Karpas-422 (cell line): ENCODE measurements at places on chromosomes 5 and 9.

DNA sequence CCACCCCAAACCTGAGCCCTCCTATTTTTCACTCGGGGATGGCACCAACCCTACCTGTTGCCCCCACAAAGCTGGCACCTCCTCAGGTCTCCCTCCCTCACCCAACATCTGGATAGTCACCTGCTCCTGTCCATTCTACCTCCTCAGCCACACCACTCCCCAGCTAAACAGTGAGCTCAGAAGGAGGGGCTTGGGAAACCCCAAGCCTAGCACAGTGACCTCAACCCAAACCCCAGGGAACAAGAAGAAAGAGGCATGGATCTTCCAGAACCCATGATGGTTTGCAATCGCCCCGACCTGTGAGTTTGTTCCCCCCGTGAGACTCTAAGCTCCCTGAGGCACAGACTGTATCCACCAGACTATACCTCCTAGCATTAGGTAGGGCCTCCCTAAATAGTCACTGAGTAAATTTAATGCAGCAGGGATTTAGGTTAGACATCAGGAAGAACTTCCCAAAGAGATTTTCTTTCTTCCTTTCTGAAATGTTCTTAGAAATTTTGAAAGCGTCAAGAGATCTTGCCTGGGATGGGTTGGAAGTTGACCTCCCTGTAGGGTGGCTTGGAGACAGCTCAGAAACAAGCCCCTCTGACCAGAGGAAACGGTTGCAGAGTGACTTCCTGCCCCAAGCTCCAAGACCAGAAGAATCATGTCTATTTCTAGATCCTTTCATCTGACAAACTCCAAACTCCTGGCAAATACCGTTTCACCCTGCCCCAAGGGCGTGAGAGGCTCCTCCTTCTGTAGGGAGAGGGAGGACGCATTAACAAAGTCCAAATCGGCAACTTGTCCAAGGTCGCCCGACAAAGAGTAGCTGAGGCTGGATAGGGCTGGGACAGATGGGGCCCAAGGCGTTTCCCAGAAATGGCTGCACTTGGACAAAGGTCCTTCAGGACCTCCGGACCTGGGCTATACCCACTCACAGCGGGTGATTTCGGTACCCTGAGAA is 4.1 kb downstream of the FIBCD1 start:
- no peak for DNase-seq

- no peak for DNase-seq
Observed at GRCh38 chr9:37151812-37152211, 31.4 kb downstream of the ZCCHC7 start.

DNA sequence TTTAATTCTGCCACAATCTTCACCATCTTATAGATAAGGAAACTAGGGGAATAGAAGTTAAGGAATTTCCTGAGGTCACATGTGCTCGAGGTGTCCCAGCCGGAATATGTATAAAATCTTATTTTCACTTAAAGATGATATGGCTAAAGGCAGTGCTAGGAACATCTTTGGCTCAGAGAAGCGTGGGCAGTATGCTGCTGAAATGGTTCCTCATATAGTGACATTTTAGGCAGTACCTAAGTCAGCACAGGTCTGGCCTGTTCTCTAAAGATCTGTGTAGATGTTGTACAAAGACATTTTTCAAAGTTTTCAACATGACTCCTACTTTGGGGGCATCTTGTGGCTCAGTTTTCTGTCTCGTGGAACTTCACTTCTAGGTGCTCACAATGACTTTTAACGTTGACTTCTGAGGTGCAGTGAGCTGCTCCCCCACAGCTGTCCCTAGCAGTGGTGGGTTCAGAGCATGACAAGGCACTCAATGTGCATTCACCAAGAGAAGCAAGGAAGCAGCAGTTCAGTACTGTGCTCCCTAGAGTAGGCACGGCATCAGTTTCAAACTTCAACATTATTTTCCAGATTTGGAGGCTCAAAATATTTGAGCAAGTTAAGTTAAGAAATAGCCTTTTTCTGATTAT is 40.3 kb downstream of the TNFAIP8 start:
- DNase-seq, result no peak

GRCh38 chr5:72237415-72237814 is 82.6 kb downstream of the MRPS27 start:
- no peak for DNase-seq

GRCh38 chr5:145925353-145925752 is 11.0 kb upstream of the SH3RF2 start:
- no peak for DNase-seq

- no peak for DNase-seq
Observed at GRCh38 chr5:56552612-56553268, 262.6 kb upstream of the MAP3K1 start.

DNA sequence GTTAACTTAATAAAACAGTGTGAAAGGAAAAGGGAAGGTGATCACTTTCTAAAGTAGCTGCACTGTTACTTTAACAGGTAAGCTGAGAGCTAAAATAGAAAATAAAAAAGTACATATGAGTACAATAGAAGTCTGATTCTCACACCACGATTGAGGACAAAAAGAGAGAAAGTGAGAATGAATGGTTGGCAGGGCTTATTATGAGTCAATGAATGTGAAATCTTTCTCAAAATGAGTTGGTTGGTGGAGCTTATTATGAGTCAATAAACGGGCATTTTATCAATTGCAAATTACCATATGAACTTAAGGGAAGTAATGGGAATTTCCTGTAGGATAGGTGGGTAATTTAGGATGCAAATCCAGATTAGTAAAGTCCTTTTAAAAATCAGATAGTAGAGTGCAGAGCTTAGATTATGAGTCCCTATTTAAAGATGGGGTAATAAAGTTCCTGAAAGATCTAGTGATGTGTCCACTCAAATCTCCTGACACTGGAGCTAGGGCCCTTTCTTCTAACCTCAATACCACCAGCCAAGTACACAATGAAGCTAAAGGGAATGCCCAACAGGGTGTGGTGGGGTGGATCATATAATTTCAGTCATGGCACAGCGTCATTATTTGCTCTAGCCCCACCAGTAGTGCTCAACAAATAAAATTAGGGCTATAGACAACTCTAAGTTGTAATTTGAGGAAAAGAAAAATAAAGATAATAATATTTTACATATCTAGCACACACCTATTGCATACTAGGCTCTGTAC is 21.1 kb upstream of the TLR4 start:
- DNase-seq, result no peak

GRCh38 chr5:68949711-68950110 is 144.1 kb upstream of the SLC30A5 start:
- DNase-seq, result no peak

DNA sequence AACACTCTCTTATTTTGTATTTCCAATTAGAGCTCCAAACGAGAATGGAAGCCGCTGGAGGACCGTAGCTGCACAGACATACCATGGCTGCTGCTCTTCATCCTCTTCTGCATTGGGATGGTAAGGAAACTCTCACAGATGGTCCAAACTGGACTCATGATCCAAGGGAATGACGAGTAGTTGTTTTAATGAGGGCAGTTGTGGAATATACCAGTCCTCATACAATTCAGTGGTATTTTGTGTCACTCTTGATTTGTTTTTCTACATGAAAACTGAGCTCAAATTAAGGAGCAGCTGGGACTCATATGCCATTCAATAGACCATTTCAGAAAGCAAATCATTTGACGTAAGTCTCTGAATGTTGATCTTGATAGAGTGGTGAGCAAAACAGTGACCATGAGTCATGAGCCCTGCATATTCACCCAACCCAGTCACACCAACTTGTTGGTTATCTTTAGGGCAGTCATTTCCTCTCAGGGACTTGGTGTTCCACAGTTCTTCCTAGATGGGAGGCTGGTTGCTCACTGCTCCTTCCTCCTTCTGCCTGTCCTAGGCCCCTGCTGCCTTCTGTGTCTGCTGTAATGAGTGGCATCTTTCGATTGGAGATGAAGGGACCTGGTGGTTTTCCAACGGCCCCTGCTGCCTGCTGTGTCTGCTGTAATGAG is 54.9 kb downstream of the SLC44A1 start:
- DNase-seq, result no peak

DNA sequence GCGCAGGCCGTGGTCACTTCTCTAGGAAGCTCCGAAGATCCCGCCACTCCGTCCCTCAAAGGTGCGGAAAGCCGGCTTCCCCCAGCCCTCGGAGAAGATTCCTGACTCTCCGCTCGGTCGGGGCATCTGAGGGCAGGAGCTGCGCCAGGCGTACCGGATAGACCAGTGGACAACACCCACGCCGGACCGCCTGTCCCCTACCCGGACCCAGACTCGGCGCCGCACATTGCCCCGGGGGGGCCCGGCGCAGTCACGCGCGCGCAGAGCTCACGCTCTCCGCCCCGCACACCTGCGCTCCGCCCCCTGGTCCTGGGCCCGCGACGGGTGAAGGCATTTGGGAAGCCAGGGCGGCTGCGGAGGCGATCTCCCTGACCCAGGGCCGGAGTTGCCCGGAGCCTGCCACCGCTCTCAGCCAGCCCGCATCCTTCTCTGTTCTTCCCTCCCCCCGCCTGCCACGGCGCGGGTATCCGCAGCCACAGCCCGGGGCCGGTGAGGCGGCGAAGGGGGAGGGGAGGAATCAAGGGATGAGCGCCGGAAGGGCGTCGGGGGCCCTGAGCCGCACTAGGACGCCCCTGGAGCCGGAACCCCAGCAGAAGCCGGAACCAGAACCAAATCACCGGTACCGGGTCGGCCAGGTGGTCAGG is 448 bp downstream of the RELL2 start:
- peak; percentile 78 for DNase-seq

- DNase-seq, result no peak
Observed at GRCh38 chr5:43195670-43196265, 3.7 kb downstream of the NIM1K start.

DNA sequence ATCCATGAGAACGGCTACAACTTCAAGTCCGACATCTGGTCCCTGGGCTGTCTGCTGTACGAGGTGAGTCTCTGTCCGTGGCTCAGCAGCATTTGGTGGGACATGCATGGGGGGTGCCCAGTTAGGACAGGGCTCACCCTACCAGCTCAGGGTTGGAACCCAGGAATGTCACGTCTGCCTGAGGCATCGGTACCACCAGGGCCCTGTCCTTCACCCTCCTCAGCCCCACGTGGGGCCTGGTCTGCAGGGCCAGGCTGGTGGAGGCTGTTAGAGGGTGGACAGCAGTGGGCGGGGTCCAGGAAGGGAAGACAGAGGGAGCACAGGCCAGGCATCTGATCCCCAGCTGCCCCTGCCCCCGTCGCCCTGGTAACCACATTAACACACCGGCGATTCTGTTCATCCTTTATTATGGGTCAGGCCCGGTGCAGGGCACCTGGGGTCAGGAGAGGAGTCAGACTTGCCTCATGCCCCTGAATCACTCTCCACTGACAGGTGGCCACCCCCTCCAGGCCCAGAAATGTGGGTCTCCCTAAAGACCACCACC is 75.6 kb downstream of the PSMB7 start:
- no peak for DNase-seq

- DNase-seq, result no peak
Observed at GRCh38 chr5:10275991-10276390, 25.9 kb downstream of the CCT5 start.

DNA sequence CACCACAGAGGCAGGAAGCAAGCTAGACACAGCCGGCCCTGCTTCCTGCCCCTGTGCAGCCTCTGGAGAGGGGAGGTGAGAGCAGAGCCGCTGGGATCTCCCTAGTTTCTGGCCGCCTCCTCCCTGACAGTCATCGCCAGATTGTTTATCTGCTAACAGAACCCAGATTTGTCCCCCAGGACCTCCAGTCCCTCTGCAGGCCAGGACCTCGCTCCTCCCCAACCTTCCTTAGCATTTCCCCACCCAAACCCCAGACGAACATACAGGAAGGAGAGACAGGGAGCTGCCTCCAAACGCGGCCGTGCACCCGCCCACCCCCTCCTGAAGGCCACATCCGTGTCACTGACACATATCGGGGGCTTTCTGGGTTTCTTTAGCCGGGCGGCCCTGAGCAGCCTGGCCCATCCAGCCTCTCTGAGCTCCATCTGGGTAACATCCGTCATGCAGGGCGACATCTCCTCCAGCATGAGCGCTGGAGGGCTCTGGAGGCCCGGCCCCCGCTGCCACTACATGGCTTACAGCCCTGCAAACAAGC is 47.5 kb downstream of the DBH start:
- no peak for DNase-seq

DNA sequence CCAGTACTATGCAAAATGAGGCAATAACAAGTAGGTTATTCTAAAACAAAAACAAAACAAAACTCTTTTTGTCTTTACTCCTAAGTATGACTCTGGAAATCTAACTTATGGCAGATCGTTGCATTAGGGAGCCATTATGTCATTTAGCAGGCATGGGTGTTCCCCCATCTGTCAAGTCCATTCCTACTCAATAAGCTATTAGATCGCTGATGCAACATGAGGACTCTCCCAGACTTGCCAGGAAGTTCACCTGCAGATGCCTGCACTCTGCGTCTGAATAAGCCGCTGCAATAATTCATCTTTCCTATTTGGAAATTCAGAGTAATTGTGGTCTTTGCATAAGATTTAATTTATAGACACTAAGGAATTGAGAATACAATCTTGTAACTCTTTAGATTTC is 585.0 kb downstream of the KIF4B start:
- DNase-seq, result no peak

DNA sequence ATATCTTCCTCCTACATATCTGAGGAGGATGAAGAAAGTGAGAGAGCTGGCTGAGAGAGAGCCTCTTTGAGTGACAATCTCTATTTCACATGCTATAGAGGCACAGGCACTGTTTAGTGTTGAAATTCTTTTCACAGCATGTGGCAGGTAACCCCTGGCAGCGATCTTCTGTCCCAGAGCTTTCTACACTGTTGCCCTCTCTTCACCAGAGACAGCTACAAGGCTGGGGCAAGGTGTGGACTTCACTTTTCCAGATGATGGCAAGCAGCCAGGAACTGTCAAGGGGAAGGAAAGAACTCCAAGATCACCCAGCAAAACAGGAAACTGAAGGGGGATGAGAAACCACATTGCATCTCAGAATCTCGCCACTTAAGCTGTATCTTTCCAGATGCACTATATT is 205.2 kb downstream of the CAAP1 start:
- no peak for DNase-seq
